ENCODE measurements at places on chromosomes 12 and 14.

- DNase-seq: no peak
Observed at GRCh38 chr12:100564090-100564489, 9.4 kb upstream of the GAS2L3 start.

GRCh38 chr12:45730348-45731189 lies 1.1 kb downstream of the ARID2 start:
- DNase-seq: peak; percentile 22

- DNase-seq: no peak
Observed at GRCh38 chr14:68318828-68319227, 474.0 kb downstream of the ZFP36L1 start.

- DNase-seq: no peak
Observed at GRCh38 chr12:131133015-131133905, 179.6 kb downstream of the ADGRD1 start.
